Keratinocyte (primary cell): ENCODE measurements at places on chromosomes 13 and 19. TPM values are rescaled to one million over a fixed set of nuclear protein-coding genes. Genes with fewer than 3 reads are reported as not detected.

The LGALS14 gene
- not detected in 3 replicates for polyA plus RNA-seq

The PSG2 gene
- 0.09 to 0.17 TPM (median 0.14 TPM) in 3 replicates for polyA plus RNA-seq

The CYP4F8 gene
- not detected in 3 replicates for polyA plus RNA-seq

The KLK15 gene
- polyA plus RNA-seq, result not detected in 3 replicates

The PRTN3 gene
- polyA plus RNA-seq, result not detected in 3 replicates
